ENCODE measurements at places on chromosomes 3 and 15. TPM values are rescaled to one million over a fixed set of nuclear protein-coding genes. Genes with fewer than 3 reads are reported as not detected.

DNA sequence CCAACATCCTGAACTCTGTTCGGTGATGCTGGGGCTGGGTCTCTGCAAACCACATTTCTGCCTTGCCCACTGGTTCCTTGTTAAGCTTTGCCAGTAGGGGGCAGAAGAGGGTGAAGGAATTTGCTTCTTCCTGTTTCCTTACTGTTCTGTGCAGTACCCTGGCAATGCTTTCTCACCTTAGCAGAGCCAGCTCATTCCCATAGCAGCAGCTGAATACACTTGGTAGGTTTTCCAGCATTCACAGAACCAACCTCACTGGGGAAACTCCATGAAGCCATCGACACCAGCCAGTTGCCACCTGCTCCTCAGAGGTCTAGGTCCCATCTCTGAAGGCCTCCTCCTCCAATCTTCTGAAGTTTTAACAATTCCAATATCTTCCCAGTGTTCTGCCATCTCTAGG is 308.4 kb downstream of the PDCD6IP start:
- peak; percentile 90 for DNase-seq
- H3K27me3 ChIP-seq = peaks cover 72% of the 10 kb centered on the region
- H3K4me1 ChIP-seq = no peaks in the 10 kb centered on the region
- H3K36me3 ChIP-seq = no peaks in the 10 kb centered on the region
- H3K4me3 ChIP-seq = no peak overlapping the region

GRCh38 chr3:159619341-159619885 is 369.2 kb upstream of the IL12A start:
- no peak for DNase-seq
- H3K4me1 ChIP-seq = peaks cover 5% of the 10 kb centered on the region
- no peaks in the 10 kb centered on the region for H3K27me3 ChIP-seq
- H3K4me3 ChIP-seq = no peak overlapping the region
- no peak overlapping the region for H3K27ac ChIP-seq
- no peaks in the 10 kb centered on the region for H3K36me3 ChIP-seq

The CADPS gene
- 11.7 TPM for total RNA-seq

GRCh38 chr3:154135511-154136173 is 14.5 kb downstream of the ARHGEF26 start:
- H3K27ac ChIP-seq = no peak overlapping the region
- peaks cover 3% of the 10 kb centered on the region for H3K36me3 ChIP-seq
- H3K4me1 ChIP-seq = no peaks in the 10 kb centered on the region
- DNase-seq = no peak

DNA sequence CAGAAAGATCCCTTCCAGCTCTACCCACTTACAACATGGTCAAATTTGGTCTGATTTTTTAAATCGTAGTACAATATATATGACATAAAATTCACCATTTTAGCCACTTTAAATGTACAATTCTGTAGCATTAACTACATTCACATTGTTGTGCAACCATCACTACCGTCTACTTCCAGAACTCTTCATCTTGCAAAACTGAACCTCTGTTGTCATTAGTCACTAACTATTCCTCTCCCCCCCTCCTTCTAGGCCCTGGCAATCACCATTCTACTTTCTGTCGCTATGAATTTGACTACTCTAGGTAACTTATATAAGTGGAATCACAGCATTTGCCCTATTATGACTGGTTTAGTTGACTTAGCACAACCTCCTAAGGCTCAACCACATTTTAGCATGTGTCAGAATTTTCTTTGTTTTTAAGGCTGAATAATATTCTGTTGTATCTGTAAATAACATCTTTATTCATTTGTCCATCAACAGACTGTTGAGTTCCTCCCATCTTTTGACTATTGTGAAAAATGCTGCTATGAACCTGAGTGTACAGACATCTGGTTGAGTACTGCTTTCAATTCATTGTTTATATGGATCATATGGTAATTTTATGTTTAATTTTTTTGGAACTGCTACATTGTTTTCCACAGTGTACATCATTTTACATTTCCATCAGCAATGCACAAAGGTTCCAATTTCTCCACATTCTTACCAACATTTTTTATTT is 35.5 kb upstream of the CCR2 start:
- H3K36me3 ChIP-seq = no peaks in the 10 kb centered on the region
- DNase-seq = no peak
- no peaks in the 10 kb centered on the region for H3K4me1 ChIP-seq
- no peak overlapping the region for H3K27ac ChIP-seq
- no peak overlapping the region for H3K4me3 ChIP-seq

The HYKK gene
- total RNA-seq = 4.4 TPM

- no peaks in the 10 kb centered on the region for H3K4me1 ChIP-seq
- DNase-seq = no peak
- H3K27ac ChIP-seq = no peak overlapping the region
- H3K4me3 ChIP-seq = no peak overlapping the region
- H3K36me3 ChIP-seq = no peaks in the 10 kb centered on the region
Observed at GRCh38 chr3:178673529-178673928, 137.3 kb downstream of the KCNMB2 start.

The C15orf39 gene
- 19.0 TPM for total RNA-seq

DNA sequence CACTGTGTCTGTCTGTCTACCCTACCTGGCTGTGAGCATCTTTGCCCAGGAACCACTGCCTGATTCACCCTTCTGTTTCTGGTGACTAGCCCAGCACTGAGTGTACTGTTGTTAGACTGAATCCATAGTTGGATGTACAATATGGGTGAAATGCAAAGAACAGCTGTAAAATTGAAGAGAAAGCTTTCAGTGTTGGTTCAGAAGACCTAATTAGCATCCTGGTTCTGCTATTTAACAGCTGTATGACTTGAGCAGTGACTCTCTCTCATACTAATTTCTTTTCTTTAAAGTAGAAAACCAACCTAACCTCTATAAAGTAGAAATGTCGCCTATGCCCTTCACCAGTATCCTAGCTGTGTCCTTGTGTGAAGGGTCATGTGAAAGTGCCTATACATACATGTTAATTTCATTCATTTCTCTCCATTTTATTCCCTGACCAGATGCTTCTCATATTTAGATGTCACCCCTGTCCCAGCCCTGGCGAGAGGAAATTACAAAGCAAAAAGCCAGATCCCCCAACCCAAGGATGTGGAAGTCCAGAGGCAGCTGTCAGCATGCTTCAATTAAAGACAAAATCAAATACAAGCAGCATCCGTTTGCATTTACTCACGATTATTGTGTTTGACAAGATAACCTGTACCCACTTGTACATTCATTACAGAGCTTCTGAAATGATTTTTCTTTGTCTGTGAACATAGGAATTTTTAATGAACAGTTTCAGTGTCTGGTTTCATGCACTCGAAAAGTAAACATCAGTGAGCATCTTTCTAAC is 305.7 kb upstream of the ICE2 start:
- no peak overlapping the region for H3K4me3 ChIP-seq
- H3K36me3 ChIP-seq = no peaks in the 10 kb centered on the region
- H3K27me3 ChIP-seq = no peaks in the 10 kb centered on the region
- H3K27ac ChIP-seq = no peak overlapping the region
- DNase-seq = no peak

The ANKUB1 gene
- not detected for total RNA-seq

DNA sequence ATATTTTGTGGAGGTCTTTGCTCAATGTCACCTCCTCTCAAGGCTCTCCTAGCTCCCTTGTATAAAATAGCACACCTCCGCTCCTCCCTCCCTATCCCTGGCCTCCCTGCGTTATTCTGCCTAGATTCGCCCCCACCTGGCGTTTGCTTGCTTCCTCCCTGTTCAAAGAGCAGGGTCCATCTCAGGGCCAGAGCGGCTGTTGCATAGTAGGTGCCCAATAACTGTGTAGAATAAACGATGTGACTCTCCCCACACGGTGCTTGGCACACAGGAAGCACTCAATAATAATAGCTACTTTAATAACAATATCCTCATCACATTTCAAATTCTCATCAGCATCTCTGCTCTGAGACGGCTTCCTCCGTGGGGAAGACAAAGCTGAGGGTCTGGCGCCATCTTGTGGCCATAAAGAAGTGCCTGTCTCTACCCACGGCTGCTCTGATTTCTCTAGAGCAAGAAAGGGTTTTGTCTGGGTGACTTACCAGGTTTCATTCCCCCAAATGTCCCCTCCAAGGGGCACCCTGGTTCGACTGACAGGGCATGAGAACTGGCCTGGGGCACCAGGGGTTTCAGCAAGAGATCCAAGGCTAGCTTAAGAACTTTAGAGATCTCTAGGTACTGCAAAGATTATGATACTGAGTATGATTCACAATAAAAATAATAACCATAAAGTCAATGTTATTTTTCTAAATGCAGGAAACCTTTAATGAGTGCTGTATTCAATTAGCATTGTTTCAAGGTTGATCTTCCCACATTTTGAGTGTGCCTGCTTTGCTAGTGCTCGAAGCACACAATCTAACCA is 16.1 kb downstream of the CD276 start:
- no peaks in the 10 kb centered on the region for H3K4me1 ChIP-seq
- H3K36me3 ChIP-seq = peaks cover 23% of the 10 kb centered on the region
- no peaks in the 10 kb centered on the region for H3K27me3 ChIP-seq
- DNase-seq = peak; percentile 87

The ARGFX gene
- total RNA-seq = not detected

GRCh38 chr3:111608383-111608782 is 13.2 kb upstream of the ZBED2 start:
- no peak overlapping the region for H3K4me3 ChIP-seq
- no peaks in the 10 kb centered on the region for H3K36me3 ChIP-seq
- H3K27ac ChIP-seq = no peak overlapping the region
- DNase-seq = no peak

The RASL12 gene
- 10.1 TPM for total RNA-seq

- H3K36me3 ChIP-seq = no peaks in the 10 kb centered on the region
Observed at GRCh38 chr3:126422121-126422520, 27.4 kb downstream of the CFAP100 start.
